ACHN (cell line): ENCODE measurements at places on chromosomes 7 and 10.

GRCh38 chr10:35409094-35409582, 72.8 kb downstream of the CCNY start:
- peak; percentile 45 for DNase-seq

DNA sequence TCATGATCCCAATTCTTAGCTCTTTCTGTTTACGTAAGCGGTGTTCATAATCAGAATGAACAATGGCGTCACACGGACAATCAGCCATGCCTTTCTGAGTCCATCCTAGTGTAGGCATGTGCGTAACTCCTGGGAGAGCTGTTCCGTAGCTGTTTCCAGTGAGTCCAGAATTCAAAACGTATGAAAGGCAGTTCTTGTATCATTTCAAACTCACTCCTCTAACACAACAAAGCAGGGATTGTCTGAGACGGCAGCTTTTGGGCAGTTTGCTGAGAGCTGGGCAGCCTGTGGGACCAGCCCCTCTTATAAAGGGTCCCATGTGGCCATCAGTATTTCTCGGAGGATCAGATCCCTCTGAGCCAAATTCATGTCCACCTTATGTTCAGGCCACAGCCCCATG, 43.4 kb downstream of the PSPH start:
- DNase-seq = no peak

- no peak for DNase-seq
These were observed 115.6 kb downstream of the ATXN7L1 start for GRCh38 chr7:105760551-105761447.

DNA sequence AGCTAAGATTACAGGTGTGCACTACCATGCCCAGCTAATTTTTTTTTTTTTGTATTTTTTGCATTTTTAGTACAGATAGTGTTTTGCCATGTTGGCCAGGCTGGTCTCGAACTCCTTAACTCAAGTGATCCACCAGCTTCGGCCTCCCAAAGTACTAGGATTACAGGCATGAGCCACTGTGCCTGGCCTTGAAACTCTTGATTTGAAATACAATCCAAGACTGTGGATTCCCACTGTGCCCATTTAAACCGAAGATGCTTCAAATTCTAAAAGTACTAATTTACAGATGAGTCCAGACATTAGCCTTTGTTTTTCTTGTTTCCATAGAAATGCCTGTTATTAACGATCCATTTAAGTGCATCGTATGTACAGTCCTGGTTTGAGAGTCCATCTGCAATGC, 130.9 kb downstream of the CACNA2D1 start:
- no peak for DNase-seq

DNA sequence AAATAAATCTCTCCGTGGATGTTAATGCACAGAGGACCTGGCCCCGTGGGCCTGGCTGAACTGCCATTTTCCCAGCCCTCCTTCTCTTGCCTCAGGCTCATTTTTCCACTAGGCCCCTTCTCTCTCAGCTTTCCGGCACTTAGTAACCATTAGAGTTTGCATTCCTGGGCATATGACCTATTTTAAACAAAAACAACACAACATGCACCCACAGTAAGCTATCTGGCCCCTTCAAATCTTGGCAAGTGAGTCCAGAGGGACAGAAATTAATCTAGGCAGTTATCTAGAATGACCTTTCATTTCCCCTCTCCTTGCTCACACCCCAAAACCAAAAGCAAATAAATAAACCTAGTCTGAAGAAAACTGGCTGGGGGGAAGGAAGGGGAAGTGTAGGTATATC, 11.7 kb downstream of the FBXW4 start:
- no peak for DNase-seq

DNA sequence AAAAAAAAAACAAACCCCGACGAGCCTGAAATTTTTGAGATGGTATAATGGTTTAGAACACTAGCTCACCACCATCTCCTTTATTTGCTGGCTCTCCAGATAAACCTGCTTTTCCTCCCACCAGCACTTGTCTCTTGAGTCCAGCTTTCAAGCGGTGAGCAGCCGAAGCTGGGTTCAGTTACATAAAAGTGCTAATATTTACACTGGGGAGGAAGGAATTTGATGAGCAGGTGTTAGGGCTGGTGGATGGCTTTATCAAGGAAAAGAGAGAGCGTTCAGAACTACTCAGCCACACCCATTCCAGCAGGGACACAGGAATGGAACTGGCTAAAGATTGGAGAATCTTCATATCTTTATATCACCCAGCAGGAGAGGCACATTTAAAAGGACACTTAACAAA, 6.6 kb upstream of the CALML3 start:
- no peak for DNase-seq

- no peak for DNase-seq
These were observed 176.2 kb upstream of the SHH start for GRCh38 chr7:155988416-155988815.
